Stimulated activated CD4-positive, alpha-beta T cell treated with anti-CD3 and anti-CD28 coated beads, Interleukin-12 subunit alpha, Interleukin-12 subunit beta, amount 100 ng/mL, for 24 hours (primary cell): ENCODE measurements at places on chromosomes 5 and 9.

- no peak for DNase-seq
These were observed 216.0 kb downstream of the NR3C1 start for GRCh38 chr5:143187495-143187894.

DNA sequence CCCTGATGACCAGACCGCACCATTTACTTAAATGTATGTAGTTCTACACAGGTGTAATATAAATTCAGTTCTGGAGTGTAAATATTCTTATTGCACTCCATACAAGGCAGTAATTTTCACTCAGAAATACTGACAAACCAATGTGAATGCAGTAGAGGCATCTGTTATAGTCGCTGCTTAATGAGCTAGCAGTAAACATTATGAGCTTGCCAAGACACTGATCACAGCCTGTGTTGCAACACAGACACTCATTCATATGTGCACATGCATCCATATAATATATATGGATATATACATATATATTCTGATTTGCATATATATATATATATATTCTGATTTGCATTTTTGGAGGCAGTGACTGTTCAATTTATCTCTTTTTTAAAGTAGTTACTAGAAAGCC is 435.1 kb upstream of the ST8SIA4 start:
- no peak for DNase-seq

DNA sequence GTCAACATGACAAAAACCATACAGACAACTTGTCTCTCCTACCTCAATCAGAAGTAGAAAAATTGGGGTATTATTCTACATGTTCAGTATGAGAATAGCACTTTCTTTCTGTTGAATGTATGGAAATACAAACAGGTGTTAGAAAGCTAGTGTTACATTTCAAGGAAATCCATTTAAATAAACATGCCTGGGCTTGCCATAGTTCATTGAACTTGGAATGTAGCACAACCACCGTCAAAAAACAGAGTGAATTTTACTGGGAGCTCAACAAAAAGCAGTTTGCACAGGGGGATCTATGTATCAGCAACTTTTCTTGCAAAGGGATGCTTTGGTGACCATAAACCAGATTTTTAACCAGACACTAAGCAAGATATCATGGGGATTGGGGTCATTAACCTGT is 307.9 kb upstream of the SMARCA2 start:
- DNase-seq: no peak

DNA sequence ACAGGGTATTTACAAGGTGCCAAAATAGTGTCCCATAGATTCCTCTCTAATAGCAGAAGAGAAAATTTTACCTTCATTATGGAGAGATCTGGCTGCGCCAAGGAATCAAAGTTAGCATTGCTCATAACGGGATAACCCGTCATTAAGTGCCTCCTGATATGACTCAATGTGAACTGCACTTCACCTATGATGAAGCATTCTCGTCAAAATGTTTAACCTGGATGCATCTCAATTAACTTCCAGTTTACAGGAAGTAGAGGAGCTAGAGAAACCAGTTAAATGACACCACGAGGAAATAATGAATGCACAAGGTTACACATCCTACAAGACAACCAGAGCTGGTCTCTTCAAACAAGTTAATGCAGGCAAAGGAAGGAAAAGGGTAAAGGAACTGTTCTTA is 17.2 kb downstream of the FBXW11 start:
- DNase-seq: no peak

GRCh38 chr5:79225026-79225425 is 10.9 kb upstream of the JMY start:
- DNase-seq: no peak

- DNase-seq: no peak
These were observed 31.4 kb downstream of the CAMK2A start for GRCh38 chr5:150258130-150258529.

- DNase-seq: no peak
These were observed 34.2 kb downstream of the NDUFS6 start for GRCh38 chr5:1835431-1835830.

DNA sequence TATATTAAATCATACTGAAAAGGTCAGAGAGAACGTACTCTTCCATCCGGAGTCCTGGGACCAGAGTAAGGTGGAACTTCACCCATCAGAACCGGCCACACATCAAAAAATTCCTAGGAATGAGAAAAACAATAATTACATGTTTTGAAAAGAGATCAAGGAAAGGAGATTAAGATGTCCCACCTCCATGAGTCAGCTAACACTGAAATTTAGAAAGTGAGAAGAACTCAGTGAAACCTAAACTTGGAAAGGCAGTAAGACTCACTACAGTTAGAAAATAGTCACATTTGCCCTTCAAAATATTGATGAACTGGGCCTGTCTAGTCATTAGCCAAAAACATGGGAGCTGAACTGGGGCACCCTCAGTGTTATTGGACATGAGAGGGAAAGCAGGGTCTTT is 23.0 kb downstream of the PDE6A start:
- no peak for DNase-seq

DNA sequence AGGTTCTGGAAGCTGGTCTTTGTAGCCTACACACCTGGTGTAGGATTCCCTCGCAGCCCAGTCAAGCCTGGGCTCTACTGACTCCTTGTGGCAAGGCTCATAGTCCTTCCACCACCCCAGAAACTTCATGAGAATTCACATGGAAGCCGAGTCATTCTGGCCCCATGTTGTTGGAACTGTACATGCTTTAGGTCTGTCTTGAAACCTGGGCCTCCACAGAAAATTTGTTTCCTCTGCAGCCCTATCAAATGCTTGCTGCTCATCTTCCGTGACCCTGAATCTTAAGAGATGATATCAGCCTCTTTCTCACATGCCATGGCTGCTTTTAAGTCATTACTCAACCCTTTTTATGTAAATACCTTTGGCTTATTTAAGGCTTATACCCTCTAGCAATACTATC is 113.4 kb upstream of the GRHPR start:
- no peak for DNase-seq

DNA sequence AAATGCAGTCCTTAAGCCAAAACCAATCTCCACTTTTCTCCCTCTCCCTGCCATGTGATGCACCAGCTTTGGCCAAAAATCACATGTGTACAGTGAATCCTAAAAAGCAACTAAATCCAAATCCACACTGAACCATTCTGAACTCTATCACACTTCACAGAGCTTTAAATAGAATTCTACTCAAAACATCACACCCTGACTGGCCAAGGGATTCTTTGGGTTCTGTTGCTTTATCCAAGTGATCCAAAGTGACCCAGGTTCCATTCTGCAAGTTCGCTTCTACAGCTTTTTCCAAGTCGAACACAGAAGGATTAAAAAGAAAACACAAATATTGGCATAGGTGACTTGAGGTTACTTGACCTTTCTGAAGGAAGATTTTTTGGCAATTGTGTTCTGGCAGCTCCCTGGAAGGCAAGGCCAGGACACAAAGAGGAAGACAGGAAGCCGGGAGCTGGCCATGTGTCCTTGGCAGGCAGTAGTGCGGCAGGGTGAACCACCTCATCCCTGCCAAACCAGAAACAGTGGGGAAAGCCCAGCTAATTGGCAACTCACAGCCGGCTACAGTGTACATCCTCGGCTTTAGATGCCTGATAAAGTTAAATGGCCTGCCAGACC is 115.0 kb downstream of the NFIB start:
- no peak for DNase-seq

- DNase-seq: no peak
These were observed 103.5 kb upstream of the C5orf63 start for GRCh38 chr5:127176769-127177168.

GRCh38 chr9:81374459-81375186 is 314.7 kb downstream of the TLE1 start:
- no peak for DNase-seq

DNA sequence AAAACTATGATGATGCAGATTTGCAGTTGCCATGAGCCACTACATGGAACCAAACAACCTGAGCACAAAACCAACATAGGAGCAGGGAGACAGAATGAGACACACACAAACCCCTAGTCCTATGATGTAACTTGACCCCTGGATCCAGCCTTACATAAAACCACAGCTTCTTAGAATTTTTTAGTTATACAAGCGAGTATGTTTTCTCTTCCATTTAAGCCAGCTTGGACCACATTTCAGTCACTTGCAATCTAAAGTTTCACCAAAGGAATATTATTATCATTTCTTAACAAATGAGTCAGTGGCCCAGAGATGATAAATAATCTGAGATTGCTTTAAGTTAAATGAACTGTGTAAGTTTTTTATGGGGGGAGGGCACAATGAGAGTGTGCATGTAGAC is 6.8 kb downstream of the SPOCK1 start:
- no peak for DNase-seq

GRCh38 chr9:20884985-20885593 is 146.4 kb downstream of the HACD4 start:
- peak; percentile 10 for DNase-seq

DNA sequence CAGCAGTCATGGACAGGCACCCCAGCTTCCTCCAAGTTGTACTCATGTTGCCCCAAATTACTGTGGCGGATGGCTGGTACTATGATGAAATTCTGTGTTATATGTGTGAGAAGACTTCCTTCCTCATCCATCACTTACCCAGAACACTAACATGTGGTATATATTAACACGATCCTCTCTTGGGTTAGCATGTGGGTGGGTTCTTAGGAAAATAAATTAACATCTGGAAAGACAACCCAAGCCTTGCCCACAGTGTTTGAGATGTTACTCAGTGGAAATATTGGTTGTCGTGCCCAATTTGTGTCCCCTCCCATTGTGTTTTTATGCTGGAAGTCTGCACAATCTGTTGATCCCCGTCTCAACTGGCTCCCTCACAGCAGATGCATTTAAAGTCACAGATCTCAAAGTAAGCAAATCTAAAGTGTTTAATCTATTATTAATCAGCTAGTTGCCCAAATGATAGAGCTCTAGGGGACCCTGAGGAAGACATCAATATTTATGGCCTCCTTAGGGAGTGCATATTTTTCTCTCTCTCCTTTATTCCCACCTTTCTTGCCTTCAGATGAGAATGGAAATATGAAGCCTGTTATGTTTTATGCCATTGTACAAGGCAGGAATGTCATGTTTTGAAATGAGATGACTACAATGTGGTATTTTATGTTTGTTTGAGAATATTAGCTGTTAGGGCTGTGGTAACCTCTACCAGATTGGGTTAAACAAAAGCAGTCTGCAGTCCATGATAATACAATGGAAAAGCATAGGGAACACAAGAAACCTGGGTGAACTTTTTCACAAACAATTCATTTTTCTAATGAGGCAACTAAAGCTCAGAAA is 93.9 kb downstream of the GRIA1 start:
- no peak for DNase-seq

- peak; percentile 72 for DNase-seq
These were observed 3.7 kb downstream of the ECSCR start for GRCh38 chr5:139458580-139459407.

- no peak for DNase-seq
These were observed 7.4 kb downstream of the B4GALT1 start for GRCh38 chr9:33159777-33160127.
